ENCODE measurements at places on chromosomes 3 and 15.

DNA sequence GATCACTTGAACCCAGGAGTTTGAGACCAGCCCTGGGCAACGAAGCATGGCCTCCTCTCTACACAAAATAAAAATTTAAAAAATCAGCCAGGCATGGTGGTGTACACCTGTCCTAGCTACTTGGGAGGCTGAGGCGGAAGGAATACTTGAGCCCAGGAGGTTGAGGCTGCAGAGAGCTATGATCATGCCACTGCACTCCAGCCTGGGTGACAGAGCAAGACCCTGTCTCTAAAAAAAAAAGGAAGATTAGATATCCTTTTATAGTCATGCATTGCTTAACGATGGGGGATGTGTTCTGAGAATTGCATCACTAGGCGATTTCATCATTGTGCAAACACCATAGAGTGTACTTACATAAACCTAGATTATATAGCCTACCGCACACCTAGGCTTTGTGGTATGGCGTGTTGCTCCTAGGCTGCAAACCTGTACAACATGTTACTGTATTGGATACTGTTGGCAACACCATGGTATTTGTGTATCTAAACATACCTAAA, 12.6 kb downstream of the ALAS1 start:
- no peak for DNase-seq

DNA sequence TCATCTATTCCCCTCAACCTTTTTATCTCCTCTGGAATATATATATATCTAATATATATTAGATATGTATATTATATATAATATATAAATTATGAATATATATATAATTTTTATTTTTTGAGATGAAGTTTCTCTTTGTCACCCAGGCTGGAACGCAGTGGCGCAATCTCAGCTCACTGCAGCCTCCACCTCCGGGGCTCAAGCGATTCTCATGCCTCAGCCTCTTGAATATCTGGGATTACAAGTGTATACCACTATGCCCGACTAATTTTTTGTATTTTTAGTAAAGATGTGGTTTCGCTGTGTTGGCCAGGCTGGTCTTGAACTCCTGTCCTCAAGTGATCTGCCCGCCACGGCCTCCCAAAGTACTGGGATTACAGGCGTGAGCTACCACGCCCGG, 22.2 kb downstream of the PXYLP1 start:
- DNase-seq = no peak

DNA sequence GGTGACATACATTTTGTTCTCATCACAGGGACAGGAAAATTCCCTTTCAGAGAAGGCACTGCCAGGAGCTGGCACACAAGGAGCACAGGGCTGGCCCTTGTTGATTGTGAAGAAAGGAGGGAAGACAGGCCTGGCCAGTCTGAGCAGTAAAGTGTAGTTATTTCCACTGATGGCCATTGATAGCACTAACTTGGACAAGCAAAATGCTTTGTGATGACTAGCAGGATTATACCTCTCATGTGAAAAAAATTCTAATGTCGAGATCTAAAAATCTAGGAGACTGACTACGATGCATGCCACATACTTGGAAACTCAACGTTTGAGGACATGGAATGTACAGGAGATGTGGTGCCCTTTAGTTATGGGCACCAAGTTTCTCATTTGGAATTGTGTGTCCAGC, 54.3 kb upstream of the ST8SIA2 start:
- DNase-seq = no peak

DNA sequence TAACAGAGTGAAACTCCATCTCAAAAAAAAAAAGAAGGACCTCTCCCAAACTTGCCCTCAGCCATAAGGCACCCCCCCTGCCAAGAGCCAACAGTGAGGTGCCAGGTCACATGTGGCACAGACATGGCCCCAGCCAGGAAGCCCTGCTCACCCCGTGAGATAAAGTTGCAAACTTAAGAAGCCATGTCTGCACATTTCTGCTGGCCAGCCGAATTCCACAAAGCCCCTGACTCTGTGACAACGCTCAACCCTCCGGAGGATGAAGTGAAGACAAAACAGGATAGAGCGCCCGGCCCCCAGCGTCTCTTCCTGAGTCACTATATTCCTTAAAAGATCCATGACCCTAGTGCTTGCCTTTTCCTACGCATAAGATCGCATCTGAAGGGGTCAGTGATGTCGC, 188.1 kb downstream of the XXYLT1 start:
- peak; percentile 10 for DNase-seq

DNA sequence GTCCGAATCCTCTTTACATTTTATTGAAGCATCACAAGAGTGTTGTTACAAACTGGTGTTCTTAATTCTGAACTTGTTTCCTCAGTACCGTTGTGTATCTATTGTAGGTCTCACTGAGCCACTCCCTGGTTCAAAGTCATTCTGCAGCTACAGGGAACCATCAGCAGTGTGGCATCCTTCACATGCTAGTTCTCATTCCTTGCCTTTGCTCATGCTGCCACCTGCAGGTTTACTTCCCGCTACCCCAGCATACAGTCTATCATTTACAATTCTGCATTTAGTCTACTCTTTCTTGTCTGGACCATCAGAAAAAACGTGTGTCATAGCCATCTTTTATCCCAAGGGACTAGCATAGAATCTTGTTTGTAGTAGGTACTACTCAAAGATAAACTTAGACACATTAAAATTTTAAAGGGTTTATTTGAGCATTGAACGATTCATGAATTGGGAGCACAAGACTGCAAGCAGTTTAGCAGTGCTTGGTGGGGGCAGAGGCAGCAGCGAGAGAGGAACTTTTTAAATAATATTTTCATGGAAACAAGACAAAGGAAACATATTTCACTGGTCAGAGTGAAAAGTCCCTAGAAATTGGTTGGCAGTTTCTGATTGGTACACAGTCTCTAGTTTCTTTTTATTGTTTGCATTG, 402.1 kb downstream of the CADM2 start:
- no peak for DNase-seq

GRCh38 chr15:89982315-89983055, 18.6 kb upstream of the ZNF710 start:
- DNase-seq = no peak

DNA sequence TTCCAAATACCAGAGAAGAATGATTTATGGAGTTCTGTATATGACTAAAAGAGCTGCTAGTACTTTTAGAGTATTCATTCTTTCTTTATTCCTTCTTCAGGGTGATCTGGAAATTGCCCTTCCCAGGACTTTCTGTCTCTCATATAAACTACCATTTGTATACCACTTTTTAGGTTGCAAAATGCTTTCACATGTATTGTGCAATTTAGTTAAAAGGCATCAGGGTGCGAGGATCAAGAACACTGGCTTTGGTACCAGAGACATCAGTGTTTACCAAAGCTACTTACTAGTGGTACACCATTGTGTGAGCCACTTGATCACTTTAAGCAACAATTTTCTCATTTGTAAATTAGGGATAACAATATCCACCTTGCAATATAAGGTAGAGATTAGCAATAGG, 251.4 kb downstream of the TIGIT start:
- no peak for DNase-seq

DNA sequence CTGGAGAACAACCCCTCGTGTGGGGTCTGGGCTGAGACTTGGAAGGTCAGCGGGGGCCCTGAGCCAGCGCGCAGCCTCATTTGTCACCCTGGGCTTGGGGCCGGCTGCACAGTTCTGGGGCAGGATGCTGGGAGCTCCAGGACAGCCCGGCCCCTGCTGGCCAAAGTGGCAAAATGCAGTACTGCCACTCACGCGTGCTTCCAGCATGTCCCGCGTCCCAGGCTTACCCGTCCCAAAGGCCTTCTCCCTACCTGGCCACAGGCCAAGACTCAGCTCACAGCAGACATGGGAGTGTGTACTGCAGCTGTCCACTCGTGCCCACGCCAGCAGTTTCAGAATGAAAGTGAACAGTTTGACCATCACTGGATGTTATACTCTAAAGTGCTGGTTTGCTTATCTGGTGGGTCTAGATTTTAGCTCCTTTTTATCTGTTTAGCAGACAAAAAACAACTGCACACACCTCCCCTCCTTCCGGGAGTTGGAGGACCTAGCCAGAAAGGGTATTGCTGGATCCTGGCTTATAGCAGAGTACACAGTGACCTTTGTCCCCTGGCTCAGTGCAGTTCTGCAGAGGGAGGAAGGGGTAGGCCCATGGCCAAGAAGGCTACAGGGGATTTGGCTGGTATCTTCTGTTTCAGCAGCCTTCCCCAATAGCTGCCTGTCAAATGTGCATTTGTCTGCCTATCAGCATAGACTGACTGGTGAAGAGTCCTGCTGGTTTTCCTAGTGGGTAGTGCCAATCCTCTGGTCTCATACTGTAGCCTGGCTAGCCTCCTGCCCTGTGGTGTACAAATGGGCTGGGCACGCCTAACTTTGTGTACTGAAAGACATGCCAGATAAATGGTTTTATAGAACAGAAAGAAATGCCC, 23.2 kb upstream of the IP6K2 start:
- peak; percentile 94 for DNase-seq

GRCh38 chr3:122948408-122948807, 79.2 kb downstream of the SEMA5B start:
- no peak for DNase-seq

GRCh38 chr3:136787349-136787748, 31.6 kb upstream of the SLC35G2 start:
- DNase-seq = no peak

GRCh38 chr3:157982359-157982758, 123.9 kb downstream of the SHOX2 start:
- no peak for DNase-seq

DNA sequence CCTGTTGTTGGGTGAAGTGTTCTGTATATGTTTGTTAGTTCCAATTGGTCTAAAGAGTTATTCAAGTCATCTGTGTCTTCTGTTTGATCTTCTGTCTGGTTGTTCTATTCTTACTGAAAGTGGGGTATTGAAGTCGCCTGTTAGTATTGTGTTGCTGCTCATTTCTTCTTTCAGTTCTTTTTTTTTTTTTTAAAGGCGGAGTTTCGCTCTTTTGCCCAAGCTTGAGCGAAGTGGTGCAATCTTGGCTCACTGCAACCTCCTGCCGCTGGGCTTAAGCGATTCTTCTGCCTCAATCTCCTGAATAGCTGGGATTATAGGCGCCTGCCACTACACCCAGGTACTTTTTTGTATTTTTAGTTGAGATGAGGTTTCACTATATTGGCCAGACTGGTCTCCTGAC, 23.5 kb downstream of the PFN2 start:
- no peak for DNase-seq

DNA sequence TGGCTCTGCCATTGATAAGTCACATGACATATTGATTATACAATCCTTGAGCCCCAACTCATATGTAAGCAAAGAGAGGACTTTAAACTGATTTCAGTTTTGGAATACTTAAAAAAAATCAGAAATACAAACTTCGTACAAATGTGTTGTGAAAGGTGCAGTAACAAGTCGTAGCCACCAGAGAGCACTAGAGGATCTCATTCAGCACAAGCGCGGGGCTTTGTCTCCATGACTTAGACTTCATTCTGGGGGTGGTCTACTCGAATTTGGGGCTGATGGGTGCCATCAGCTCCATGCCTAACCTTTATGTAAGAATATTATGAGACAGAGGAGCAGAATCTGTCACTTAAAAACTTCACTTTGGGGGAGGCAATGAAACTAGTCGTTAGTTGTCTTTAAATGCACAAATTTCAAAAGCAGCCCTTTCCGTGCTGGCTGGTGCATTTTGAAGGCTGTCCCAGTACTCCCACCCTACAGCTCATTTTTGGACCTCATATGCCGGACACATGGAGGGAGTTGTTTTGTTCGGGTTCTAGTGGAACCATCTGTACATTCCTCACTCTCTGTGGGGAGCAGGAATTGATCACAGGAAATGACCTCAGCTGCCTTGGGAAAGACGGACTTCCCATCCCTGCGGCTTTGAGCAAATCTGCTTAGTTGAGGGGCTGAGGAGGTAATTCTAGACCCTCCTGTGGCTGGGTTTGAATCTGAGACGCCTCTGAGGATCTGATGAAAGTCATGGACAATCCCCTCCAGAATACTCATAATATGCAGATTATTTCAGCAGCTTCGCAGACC, 27.5 kb upstream of the MASP1 start:
- DNase-seq = no peak

DNA sequence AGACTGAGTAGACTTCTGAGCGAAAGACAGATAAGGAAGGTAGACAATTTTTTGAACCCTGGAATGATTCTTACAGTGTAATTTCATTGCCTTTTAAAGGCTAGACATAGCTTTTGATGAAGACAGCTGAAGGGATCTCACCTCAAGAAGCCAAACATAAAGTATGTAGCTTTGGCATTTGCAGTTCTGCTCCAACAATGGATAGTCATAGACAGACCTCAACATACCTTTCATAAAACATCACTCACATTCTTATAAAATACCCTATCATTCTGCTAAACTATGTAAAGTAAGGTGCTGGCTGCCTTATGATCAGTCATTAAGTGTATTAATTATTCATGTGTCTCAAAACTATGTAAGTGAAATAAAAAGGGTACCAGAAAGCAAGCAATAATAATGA, 70.0 kb downstream of the UBE3A start:
- DNase-seq = no peak

DNA sequence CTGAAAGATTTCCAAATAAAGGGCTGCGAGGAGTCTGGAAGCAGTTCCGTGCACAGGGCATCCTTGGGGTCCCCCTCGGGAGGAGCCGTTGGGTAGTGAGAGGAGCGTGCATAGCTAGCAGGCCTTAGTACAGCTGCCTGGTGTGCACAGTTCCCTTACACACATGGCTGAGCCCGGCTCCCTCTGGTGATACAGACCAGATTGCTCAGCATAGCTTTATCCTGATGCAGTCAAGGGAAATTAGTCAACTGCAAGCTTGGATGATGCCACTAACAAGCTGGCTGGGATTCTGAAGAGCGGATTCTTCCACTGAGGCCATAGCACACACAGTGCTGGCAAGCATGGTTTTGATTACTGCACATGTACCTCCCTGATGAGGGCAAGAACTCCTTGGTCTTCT, 349.4 kb downstream of the LRTM1 start:
- DNase-seq = no peak

DNA sequence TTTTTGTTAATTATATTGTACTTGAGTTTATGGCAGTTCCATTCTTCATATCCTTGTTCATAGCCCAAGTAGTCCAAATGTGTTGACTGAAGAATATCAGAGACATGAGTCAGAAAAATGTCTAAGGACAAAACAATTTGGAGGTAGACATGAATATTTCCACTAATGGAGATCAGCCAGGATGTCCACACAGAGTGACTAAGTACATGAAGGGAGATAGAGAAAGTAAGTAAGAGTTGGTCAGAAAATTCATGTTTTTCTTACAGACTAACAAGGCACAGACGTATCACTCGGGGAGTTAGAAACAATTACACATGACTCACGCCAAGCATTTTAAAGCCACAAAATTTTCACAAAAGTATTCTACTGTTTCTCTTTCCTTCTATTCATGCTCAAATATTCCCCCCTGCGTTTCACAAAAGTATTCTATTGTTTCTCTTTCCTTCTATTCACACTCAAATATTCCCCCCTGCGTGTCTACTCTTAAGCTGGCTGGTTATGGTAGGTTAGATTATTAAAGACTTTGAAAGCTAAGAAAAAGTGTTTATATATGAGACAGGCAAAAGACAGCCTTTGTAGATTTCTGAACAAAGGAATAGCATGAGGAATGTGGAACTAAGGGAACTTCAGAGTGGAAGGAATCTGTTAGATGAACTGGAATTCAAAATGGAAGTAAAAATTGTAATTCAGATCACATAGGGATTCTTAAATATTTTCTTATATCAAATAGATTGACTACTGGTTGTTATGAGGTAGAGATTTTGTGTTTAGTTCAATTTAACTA, 648.7 kb upstream of the CCDC54 start:
- no peak for DNase-seq

All from left ventricle myocardium inferior (tissue), 1 donor.